Sigmoid colon (tissue), 7 donors: ENCODE measurements at places on chromosomes 5 and 9. TPM values are rescaled to one million over a fixed set of nuclear protein-coding genes. Genes with fewer than 3 reads are reported as not detected.

DNA sequence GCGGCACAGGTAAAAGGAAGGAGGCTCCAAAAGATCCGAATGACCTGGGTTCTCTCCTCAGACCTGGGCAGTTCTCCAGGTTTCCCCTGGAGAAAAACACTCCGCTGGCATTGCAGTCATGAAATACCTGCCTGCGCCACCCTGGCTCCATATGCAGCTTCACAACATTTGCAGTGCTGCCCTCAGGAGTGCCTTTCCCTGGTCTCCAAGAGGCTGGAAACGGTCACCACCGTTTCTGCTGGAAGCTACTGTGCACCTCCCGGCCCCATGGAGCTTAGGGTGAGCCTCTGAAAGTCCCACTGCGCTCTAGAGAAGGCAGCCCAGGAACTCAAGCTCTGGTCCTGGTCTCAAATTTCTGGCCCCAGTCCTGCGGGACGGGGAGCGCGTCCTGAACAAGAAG lies 670 bp downstream of the UGT3A1 start:
- no peak for DNase-seq

- DNase-seq: no peak
Measured at GRCh38 chr9:136509549-136509948, 26.7 kb upstream of the SEC16A start.

The CDHR2 gene
- total RNA-seq: 0.71 TPM

GRCh38 chr5:97544678-97545077 lies 361.6 kb upstream of the RIOK2 start:
- no peak for DNase-seq
